ENCODE measurements at places on chromosomes 4 and X.

GRCh38 chrX:17525266-17525665 is 150.3 kb downstream of the NHS start:
- no peak for DNase-seq

GRCh38 chr4:30525662-30526315 is 194.4 kb upstream of the PCDH7 start:
- DNase-seq, result no peak

DNA sequence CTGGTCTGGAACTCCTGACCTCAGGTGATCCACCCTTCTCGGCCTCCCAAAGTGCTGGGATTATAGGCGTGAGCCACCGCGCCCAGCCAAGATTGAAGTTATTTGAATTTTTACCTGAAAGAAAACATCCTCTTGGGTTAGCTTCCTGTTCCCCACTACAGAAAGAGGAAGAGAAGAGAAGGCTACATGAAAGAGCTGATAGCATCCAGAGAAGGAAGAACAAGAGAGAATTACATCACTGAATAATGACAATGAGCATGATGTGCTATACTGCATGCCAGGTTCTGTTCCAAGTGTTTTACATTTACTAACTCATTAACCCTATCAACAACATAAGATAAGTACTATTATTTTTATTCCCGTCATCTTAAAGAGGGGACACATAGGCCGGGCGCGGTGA is 11.5 kb upstream of the TBC1D1 start:
- DNase-seq, result no peak

DNA sequence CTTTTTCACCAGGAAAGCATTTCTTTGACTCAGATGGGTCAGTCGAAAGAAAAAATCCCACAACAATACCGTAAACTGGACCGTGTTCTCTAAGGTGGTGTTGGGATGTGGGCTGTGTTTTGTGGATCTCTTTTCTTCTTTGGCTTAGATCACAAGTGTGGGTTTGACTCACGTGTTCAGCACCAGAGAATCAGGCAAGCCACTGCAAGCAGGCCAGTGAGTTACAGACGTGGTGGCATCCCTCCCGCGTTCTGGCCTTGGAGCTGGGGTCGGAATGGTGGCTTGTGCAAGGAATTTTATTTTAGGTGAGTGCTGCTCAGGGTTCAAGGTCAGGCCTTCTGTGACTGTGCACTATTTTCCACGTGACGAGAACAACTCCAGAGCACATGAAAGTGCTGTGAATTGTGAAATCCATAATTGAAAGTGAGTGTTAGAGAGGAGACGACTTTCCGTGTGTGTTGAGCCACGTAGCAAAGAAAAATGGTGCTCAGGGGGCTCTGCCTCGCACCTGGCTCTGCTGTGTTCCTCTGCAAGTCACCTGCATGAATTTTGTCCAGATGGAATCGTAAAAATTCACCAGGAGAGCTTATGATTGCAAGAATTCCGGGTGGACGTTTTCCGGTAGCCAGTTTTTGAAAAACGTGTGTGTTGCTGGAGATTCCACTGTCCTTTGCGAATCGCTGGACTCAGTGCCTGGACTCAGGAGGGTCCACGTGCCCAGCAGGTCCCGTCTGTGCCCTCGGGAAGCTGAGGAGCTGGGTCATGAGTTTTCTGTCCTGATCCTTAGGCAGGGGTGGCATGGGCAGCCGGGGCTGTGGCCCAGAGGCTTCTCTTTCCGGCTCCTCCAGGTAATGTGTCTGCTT is 33.6 kb upstream of the HGFAC start:
- no peak for DNase-seq

- DNase-seq, result no peak
Measured at GRCh38 chrX:41332408-41333002, 1.5 kb upstream of the DDX3X start.

DNA sequence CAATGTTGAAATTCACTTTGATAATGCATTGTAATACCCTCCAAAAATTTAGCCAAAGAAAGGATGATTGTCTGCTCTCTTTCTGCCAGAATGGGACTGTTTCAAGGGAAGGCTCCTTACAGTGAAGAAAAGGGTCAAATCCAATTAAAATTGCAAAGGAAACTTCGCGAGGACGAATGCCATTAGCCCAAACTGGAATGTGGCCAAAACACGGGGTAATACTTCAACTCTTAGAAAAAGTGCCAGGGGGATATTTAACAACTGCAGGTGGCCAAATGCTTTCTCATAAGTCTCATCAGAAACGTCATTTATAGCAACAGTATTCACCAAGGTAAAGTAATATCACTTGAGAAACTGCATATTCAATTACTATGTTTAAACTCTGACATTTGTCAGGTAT is 29.0 kb downstream of the NKX3-2 start:
- DNase-seq, result no peak

- no peak for DNase-seq
Measured at GRCh38 chr4:184384056-184384809, 90.1 kb downstream of the IRF2 start.

DNA sequence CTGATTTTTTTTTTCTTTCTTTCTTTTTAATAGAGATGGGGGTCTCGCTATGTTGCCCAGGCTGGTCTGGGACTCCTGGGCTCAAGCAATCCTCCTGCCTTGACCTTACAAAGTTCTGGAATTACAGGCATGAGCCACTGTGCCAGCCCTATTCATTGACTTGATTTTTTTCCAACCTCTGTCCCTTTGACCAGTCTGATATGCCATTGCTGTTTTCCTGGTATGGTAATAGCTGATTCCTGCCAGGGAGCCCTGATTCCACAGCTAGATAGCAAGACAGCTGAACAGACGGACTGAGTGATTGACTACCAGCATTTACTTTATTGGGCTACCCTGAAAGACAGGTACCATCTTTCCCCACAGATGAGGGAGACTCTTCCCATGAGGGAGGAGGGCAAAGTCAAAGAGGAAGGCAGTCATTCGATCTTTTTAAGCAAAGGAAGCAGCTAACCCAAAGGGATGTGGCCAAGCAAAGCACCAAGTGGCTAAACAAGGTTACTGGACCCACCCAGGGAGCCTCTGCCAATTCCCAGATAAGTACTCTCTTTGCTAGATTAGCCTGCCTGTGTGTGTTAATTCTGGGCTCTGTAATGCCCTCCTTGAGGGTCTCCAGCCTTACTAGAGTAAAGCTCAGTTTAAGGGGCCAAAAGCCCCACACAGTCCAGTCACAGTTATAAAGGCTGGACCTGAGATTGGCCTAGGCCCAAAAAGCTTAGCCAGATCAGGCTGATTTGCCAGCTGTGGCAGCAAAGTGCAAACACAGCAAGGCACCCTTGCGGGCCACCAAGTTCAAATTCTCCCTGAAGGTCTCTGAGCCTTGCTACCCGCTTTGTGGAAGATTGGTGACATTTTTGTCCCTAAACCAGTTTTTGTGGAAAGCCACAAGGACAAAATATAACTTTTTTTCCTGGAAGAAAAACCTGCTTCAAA is 192.4 kb upstream of the GPC4 start:
- DNase-seq, result no peak

GRCh38 chr4:52665592-52665991 is 6.5 kb upstream of the USP46 start:
- DNase-seq, result no peak
